Stimulated activated CD8-positive, alpha-beta memory T cell treated with anti-CD3 and anti-CD28 coated beads, Interleukin-7, amount 100 ng/mL, for 1 hour (primary cell): ENCODE measurements at places on chromosomes 3 and 15.

- DNase-seq, result no peak
Observed at GRCh38 chr15:95431518-95431917, 899.0 kb upstream of the NR2F2 start.

DNA sequence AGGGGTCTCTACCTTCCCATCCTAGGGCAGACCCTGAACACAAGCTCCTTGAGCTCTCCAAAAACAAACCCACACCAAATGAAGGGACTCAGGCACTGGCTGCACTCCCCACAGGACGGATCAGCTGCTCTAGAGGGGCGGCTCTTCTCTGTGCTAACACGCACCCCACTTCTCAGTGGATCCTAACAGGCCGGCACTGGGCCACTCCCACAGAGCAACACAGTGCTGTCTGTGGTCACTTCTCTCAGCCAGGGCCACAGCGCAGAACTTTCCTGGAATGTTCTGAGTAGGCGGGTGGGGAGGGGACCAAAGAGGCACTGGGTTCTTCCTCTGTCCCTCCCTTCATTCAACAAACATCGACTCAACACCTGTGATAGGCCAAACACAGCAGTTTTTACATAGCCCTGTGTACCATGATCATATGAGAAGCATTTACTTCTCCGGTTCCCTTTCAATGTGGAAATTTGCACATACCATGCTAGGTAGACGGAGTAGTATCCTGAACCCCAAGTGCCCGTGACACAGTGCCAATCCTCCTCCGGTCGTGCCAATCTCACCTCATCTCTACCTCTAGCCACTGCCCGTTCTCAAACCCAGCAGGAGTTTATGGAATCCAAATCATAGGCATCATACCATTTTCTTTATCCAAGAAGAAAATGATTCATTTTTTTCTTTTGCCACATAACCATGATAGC, 98.1 kb downstream of the LRIG1 start:
- DNase-seq, result no peak

- no peak for DNase-seq
Observed at GRCh38 chr15:54017251-54017650, 39.0 kb downstream of the UNC13C start.

GRCh38 chr15:42720071-42720470, 16.9 kb downstream of the CDAN1 start:
- no peak for DNase-seq

DNA sequence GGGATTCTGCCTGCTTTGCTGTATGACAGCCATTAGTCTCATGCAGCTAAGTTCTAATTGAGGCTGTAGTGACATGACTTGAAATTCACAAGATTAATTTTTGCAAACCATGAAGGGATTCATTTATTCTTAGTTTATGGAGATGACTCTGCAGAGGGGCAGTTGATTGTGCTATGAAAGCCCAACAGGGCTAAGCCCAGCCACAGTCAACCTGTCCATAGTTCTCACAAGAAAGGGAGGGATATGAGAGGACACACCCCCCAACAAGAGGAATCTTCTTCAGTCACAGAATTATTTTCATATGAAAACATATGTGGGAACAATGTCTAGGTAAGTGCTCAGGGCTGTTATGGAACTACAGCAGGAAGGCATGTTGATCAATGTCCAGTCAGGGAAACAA, 61.9 kb upstream of the ABHD17C start:
- no peak for DNase-seq

GRCh38 chr3:44055951-44056350, 185.7 kb upstream of the TOPAZ1 start:
- no peak for DNase-seq

GRCh38 chr3:155323063-155323666, 29.7 kb upstream of the STRIT1 start:
- DNase-seq, result no peak

- no peak for DNase-seq
Observed at GRCh38 chr15:80442728-80443403, 38.7 kb downstream of the ARNT2 start.

GRCh38 chr15:44158111-44158510, 37.0 kb downstream of the FRMD5 start:
- DNase-seq, result no peak
